ENCODE measurements at places on chromosomes 2 and 18.

DNA sequence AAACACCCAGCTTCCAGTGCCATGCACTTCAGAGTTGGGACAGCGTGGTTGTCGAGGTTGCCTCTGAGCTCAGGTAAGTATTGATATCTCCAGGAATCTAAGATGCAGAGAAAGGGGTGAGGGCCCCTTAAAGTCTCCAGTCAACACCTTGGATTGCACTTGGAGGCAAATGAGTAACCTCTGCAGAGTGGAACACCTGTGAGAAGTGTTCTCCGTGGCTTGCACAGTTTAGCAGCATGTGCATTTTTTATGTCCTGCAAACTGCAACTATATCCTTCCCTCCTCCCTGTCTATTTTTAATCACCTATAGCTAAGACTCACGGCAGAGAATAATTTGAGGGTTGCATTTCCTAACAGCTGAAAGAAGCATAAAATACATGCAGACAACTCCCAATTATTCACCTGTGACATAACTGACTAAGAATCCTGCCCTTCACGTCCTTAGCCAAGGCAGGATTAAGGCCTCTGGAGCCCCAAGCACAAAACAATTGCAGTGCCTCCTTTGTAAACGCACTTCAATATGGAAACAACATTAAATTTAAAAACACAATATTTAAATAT is 1.6 kb upstream of the ZNF385B start:
- DNase-seq: no peak

GRCh38 chr2:179818546-179818945 is 42.9 kb downstream of the ZNF385B start:
- DNase-seq: no peak

DNA sequence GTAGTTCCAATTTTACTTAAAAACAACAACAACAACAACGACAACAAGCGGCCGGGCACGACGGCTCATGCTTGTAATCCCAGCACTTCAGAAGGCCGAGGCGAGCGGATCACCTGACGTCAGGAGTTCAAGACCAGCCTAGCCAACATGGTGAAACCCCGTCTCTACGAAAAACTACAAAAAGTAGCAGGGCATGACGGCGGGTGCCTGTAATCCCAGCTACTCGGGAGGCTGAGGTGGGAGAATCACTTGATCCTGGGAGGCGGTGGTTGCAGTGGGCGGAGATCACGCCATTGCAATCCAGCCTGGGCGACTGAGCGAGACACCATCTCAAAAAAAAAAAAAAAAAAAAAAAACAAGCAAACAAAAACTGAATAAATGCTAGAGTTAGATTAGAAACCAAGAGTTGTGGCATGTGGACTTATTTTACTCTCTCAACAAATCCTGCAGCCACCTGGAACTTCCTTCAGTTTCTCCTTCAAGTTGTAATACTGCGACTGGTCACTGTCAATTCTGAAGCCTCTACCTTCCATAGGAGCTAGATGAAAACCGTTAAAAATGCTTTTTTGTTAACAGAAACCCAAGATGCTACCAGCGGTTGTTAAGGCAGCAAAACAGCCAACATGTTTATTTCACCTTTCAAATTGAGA is 1.3 kb downstream of the ATP5F1A start:
- DNase-seq: no peak

GRCh38 chr2:136376798-136377211 is 258.9 kb upstream of the CXCR4 start:
- no peak for DNase-seq

- no peak for DNase-seq
These were observed 114.1 kb downstream of the NDUFA10 start for GRCh38 chr2:239910851-239911640.

DNA sequence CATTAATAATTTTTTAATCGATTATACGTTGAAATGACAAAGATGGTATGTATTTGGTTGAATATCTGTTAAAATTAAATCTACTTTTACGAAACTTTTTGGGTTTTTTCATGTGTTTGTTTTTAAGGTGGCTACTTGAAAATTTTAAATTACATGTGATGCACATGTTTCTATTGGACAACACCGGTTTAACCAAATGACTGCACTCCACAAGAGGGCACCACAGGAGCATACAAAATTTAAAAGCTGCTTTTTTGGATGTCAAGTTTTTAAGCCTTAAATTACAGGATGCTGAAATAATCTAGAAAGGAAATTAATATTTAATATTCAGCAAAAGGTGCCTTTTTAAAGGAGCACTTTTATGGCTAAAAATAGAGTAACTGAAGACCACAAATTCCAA is 98.7 kb downstream of the ACVR1 start:
- no peak for DNase-seq

DNA sequence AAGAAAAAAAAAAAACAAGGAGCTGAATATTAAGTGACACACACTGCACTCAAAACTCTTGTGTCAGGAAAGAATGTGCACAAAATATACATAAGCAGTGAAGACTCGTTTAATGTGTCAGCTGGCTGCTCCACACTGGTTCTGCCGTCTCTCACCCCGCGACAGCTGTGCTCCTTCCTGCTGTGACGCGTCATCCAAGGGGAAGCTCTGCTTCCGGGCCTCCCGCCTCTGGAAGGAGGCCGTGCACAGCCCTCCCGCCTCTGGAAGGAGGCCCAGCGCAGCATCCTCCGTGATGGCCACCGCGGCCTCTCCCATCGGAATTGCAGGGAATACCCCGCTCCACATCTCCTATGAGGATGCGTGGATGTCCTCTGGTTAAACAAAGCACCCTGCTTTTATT is 151.0 kb downstream of the HDAC4 start:
- DNase-seq: peak; percentile 95

DNA sequence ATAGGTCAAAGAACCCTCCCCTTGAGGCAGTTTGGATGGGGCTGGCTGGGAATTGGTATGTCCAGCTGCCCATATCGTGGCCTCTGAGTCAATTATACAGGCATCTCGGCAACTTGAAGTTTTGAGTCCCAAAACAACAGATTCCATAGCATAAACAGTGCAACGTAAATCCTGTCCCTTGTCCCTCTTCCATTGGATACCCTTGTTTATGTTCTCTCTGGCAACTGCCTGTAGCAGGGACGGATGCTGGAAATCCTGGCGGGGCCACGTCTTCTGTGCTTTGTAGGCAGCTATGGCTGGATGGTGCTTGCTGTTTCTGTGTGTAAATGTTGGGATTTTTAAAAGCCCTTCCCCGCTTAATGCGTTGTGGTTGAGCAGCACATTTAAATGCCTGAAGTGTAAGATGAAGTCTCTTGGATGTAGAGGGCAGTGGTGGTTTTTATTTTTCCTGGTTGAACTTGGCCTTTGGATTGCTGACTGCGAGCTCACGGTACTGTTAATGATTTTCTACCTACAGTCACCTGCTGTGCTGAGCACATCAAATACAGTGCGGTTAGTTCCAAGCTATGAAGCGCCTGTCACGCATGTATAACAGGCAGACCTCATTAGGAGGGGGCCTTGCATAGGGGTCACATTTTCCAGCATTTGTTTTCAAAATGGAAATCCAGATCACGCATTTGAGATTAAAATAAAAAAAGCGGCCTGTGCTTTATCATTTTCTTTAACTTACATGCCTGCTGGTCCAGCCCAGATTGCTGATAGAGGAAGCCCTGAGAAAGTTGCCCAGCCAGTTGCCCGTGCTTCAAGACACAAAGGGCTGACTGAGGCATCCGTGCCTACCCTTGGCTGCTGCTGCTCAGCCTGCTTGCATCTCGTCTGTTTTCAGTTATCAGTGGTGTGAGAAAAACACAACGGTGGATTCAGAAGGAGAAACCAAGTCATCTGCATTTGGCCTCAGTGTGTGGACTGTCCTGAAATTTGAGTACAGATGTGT is 84.7 kb downstream of the NEDD4L start:
- no peak for DNase-seq

DNA sequence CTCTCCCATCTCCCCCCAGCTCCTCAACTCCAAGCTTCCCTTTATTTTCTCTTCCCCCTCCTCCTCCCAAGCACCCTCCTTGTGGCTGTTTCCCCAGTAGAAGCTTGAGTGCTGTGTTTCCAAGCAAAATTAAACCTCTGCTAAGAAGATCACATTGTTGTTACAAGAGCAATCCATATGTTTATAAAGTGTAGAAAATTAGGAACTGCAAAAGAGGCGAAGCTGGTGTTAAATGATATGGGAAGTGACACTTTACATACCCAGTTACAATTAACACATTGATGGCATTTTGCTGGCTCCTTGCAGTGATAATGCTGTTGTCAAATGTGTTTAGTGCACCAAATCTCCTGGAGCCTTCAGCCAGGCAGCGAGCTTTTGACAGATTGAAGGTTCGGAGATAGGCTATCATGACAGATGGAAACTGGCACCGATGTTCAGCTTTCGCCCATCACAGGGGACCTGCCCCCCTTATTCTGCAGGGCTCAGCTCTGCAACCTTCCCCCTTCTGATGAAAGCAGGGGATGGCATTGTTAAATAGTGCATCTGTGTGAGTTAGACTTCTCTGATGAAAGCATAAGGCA is 259.8 kb upstream of the ATP5MC3 start:
- DNase-seq: no peak

- no peak for DNase-seq
These were observed 118.4 kb downstream of the TANC1 start for GRCh38 chr2:159086826-159087225.

DNA sequence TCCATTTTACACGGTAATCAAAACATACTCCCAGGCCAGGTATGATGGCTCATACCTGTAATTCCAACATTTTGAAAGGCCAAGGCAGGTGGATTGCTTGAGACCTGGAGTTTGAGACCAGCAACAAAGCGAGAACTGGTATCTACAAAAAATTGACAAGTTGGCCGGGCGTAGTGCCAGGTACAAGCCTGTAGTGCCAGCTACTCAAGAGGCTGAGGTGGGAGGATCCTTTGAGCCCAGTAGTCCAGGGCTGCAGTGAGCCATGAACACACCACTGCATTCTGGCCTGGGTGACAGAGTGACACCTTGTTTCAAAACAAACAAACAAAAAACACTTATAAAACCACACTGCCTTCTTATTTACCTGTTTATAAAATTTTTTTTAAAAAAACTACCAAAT is 80.8 kb downstream of the GAREM1 start:
- no peak for DNase-seq
